ENCODE measurements at places on chromosomes 16 and 17.

DNA sequence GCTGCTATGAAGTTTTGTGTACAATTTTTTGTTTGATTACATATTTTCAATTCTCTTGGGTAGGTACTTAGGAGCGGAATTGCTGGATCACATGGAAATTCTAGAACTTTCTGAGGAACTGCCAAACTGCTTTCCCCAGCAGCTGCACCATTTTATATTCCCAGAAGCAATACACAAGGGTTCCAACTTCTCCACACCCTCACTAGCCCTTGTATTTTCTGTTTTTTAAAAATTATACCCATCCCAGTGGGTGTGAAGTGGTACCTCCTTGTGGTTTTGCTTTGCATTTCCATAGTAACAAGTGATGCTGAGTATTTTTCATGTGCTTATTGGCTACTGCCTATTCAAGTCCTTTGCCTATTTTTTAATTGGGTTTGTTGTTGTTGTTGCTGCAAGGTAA is 20.9 kb downstream of the NACA2 start:
- peak; percentile 13 for DNase-seq

GRCh38 chr16:53864819-53865493 is 161.0 kb downstream of the FTO start:
- peak; percentile 24 for DNase-seq

- no peak for DNase-seq
Measured at GRCh38 chr17:21096874-21097273, 29.9 kb upstream of the DHRS7B start.

DNA sequence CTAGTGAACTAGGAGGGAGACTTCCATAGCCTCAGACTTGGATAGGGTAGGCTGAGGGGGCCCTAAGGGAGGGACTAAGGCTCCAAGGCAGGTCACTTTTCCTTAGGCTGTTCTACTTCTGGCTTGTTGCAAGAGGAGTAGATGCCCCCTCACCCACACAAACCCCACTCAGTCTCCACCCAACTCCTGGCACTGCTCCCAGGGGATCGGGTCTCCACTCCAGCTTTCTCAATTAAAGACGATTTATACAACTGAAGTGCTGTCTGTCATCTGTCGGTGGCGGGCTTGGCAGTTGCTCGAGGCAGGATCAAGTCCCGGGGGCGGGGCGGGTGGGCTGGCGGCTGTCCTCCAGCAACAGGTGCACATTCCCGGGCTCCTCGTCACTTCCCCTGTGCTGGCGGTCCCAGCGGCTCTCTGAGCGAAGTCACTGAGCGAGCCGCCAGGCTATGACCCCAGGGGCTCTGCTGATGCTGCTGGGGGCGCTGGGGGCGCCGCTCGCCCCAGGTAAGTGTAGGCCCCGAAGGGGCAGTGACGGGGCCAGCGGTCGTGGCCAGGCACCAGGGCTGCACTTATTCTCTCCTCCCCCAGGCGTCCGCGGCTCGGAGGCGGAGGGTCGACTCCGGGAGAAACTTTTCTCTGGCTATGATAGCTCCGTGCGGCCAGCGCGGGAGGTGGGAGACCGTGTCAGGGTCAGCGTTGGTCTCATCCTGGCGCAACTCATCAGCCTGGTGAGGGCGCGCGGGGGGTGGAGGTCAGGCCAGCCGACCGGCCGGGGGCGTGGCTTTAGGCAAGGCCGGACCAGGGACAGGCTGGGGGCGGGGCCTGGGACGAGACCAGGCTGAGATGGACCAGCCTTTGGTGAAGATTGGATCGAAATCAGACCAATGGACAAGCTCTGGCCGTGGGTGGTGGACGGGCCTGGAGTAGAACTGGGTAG is at the start of gene CHRNB1:
CHRNB1 (plus strand) TSS at position 380 of the 937 bp plus-strand sequence; CDS start at position 447, 67 bp downstream.
- DNase-seq = peak; percentile 27

- DNase-seq = peak; percentile 87
Measured at GRCh38 chr17:47821424-47822391, at the start of gene OSBPL7. OSBPL7 (minus strand) TSS chr17:47821794; CDS start chr17:47820278, 1,516 bp downstream.

DNA sequence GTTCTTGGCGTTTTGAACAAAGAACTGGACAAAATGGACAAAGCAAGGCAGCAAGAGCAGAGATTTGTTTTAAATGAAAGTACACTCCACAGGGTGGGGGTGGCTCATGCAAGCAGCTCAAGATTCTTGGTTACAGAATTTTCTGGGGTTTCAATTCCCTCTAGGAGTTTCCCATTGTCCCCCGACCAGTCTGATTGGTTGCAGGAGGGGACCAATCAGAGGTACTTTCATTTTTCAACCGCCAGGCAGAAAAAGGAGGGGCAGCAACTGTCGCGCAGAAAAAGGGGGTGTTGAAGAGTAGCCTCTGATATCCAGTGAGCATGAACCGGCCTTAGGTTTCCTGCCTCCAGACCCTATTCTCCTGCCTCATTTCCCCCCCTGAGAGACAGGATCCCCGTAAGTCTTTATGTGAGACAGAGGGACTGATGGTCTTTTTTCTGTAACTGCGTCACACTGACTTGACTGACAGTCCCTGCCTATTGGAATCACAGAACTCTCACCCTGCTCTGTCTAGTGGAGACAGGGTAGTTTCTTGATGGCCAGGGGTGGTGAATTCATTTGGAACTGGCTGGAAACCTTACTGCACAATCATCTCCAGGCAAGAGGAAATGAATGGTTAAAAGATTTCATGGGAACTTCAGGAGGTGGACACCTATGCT is 59.4 kb upstream of the ALOX12 start:
- DNase-seq = peak; percentile 6

GRCh38 chr17:55271958-55272710 is 7.4 kb downstream of the HLF start:
- no peak for DNase-seq

DNA sequence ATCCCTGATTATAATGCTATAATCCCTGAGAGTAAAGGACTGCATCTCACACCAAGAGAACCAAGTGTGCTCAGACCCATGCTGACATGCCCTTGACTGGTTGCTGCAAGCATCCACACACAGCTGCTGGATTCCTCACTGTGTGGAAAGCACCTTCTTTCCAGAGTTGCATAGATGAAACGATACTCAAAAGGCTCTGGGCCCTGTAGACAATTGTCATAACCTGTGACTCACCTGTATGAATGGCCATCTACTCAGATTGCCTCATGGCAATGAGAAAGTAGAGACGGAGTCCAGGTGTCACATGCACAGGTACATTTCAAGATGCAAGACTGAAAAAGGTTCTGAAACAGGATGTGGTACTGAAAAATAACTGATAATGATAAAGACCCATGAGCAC is 58.1 kb downstream of the MPHOSPH6 start:
- DNase-seq = no peak

- DNase-seq = no peak
Measured at GRCh38 chr16:10876315-10876714, 687 bp upstream of the CIITA start.

DNA sequence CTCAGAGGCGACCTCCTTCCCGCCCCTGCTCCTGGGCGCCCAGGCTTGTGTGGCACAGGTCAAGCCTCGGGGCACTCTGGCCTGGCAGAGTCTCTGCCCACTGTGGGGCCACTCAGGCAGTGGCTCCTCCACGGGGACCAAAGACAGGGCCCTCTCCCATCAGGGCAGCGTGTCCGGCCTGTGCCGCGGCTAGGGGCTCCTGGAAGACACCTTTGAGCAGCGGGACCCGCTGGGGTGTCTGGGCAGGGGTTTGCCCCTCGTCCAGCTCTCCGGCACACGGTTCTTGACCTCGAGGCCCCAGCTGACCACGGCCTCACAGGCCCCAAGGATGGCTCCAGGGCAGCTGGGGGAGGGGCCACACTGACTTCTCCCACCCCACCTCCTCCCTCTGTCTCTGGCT is 24.7 kb upstream of the SSTR5 start:
- no peak for DNase-seq
